Trophoblast cell (in vitro differentiated cells and primary cell): ENCODE measurements at places on chromosomes 16 and 17.
A peak's percentile ranks its signal among the peaks of the same experiment; 100 is the strongest.

GRCh38 chr17:80124351-80124981 lies 22.5 kb downstream of the EIF4A3 start:
- H3K4me3 ChIP-seq, result no peak overlapping the region
- peaks cover 19% of the 10 kb centered on the region for H3K4me1 ChIP-seq
- H3K27ac ChIP-seq, result no peak overlapping the region
- no peaks in the 10 kb centered on the region for H3K36me3 ChIP-seq

- DNase-seq, result no peak
- no peaks in the 10 kb centered on the region for H3K4me1 ChIP-seq
- H3K4me3 ChIP-seq, result no peak overlapping the region
- H3K27ac ChIP-seq, result no peak overlapping the region
- H3K36me3 ChIP-seq, result no peaks in the 10 kb centered on the region
- H3K27me3 ChIP-seq, result no peaks in the 10 kb centered on the region
Observed at GRCh38 chr16:80009971-80010659, 409.6 kb upstream of the MAF start.

DNA sequence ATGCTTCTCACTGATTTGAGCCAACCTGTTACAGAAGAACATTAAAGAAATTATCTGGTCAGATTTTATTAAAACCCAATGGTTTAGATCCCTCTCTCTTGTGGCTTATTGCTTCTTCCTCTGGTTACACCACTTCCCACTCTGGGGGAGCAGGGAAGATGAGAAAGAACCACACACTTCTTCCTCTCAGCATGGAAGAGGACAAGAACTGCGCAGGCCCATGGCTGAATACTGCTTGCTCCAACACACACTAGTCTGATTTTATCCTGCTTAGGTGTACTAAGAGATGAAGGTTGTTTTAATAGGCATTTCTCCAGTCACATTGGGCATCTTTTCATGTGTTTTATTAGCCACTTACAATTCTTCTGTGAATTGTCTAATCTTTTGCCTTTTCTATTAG lies 27.6 kb downstream of the MAP3K3 start:
- H3K36me3 ChIP-seq, result peaks cover 6% of the 10 kb centered on the region
- no peaks in the 10 kb centered on the region for H3K27me3 ChIP-seq
- H3K4me3 ChIP-seq, result no peak overlapping the region
- H3K4me1 ChIP-seq, result peaks cover 13% of the 10 kb centered on the region
- no peak for DNase-seq

GRCh38 chr17:302300-302698 lies 50.3 kb downstream of the RPH3AL start:
- no peak overlapping the region for H3K27ac ChIP-seq
- DNase-seq, result no peak
- H3K4me1 ChIP-seq, result no peaks in the 10 kb centered on the region
- H3K27me3 ChIP-seq, result no peaks in the 10 kb centered on the region
- no peak overlapping the region for H3K4me3 ChIP-seq

DNA sequence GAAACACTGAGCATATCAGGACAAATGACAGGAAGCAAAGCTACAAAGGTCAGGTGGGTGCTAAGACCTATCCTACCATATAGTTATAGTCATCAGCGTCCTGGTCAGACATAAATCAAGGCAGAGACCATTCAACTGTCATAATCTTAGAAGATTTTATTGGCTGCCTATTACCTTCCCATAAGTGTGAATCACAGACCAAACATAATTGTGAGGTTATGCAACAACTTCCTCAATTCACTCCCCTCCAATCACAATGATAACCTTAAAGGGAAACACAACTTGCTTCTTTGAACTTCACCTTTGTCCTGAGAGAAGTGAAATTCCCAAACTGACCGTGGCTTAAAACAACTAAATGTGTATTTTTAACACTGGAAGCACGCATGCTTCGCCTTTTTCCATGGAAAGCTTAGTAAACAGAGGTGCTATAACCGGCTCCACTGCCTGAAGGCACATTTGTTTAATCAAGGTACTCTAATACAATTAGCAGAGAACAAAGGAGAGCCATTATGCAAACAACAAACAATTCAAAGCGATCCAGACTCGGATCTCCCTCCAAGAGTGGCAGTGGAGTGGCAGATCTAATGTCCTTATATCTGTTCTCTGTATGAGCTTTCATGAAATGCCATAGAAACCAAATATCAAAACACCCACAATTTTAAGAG lies 84.9 kb downstream of the TMEM114 start:
- DNase-seq, result no peak
- H3K36me3 ChIP-seq, result no peaks in the 10 kb centered on the region
- H3K27me3 ChIP-seq, result no peaks in the 10 kb centered on the region

- peaks cover 18% of the 10 kb centered on the region for H3K27me3 ChIP-seq
- H3K4me1 ChIP-seq, result peaks cover 25% of the 10 kb centered on the region
- no peak overlapping the region for H3K27ac ChIP-seq
- H3K4me3 ChIP-seq, result peak overlapping the region; percentile 74
- no peaks in the 10 kb centered on the region for H3K36me3 ChIP-seq
- no peak for DNase-seq
Observed at GRCh38 chr17:7440834-7441195, 1.5 kb downstream of the FGF11 start.

GRCh38 chr16:8894736-8895334 lies 12.7 kb downstream of the LITAFD start:
- H3K4me3 ChIP-seq, result no peak overlapping the region
- peaks cover 76% of the 10 kb centered on the region for H3K36me3 ChIP-seq
- no peak for DNase-seq
- no peak overlapping the region for H3K27ac ChIP-seq
- no peaks in the 10 kb centered on the region for H3K4me1 ChIP-seq

DNA sequence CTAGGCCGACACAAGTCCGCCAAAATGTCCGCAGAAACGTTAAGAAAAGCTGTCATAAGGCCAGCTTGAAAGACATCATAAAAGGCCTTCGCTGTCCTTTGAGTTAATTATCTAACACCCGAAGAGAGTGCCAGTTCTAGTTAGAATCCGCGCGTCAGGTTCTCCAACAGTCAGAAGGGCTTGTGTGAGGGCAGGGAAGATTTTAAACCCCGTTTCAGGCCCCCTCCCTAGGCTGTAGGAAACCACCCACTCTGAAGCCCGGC lies 729 bp upstream of the CLTC start:
- DNase-seq, result no peak
- H3K36me3 ChIP-seq, result peaks cover 3% of the 10 kb centered on the region

DNA sequence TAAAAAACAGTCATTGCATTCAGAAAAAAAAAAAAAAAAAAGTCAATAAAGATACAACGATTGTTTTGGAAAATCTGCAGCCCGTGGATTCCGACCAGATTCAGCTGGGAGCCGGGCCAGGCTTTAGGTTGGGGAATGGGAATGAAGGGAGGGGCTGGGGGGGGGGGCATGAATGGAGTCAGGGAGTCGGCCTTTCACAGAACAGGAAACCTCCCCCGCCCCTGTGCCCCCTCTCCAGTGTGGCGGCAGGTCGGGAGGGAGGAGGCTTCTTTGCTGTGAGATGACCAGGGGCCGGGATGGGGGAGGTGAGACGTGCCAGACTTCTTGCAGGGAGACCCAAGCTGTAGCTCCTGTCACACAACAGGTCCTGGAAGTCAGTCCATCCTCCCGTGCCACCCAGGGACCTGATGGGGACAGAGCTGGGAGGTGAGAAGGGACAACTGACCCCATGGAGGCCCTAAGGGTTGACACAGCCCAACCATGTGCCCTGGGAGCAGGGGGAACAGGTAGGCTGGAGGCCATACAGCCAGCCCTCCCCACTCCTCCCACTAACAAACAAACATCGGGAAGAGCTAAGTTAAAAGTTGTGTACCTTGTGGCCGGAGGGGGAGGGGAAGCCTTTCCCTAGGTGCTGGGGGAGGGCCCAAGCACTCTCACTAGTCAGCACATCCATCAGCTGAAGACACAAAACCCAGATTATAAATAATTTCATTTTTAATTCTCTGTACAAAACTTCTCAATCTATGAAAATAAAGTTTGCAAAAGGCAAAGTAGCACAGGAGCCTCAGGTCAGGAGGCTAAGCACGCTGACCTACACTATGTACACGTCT lies 25.2 kb downstream of the SREBF1 start:
- H3K36me3 ChIP-seq, result peaks cover 64% of the 10 kb centered on the region
- H3K4me1 ChIP-seq, result peaks cover 29% of the 10 kb centered on the region
- no peaks in the 10 kb centered on the region for H3K27me3 ChIP-seq
- H3K27ac ChIP-seq, result peak overlapping the region; percentile 66

DNA sequence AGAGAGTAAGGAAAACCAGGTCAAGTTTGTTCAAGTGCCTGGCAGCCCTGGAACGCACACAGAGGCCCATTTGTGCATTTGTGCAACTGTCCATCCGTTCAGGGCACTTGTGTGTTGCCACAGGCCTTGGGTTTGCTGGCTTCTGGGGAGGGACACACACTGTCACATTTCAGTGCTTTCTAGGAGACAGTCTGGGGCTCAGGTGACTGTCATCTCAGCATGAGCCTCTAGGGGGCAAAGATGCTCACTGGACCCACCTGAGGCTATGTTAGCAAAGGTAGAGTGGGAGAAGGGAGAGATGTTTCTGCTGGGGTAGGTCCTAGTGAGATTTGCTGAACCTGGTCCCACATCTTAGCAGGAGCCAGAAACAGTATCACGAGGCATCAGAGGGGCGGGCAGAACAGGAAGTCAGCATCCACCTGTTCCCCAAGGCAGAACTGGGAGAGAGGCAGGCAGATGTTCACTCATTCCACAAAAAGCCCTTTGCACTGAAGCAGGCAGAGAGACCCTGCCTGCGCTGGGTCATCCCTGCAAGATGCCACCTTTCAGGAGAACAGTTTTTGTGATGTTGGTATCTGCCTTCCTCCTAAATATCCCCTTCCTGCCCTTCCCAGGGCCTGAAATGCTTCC lies 48.5 kb downstream of the RAI1 start:
- H3K27ac ChIP-seq, result no peak overlapping the region
- no peak overlapping the region for H3K4me3 ChIP-seq
- H3K4me1 ChIP-seq, result peaks cover 13% of the 10 kb centered on the region
- H3K36me3 ChIP-seq, result peaks cover 14% of the 10 kb centered on the region

- no peak for DNase-seq
- H3K4me1 ChIP-seq, result peaks cover 12% of the 10 kb centered on the region
Observed at GRCh38 chr17:11803231-11803969, 193.9 kb downstream of the ZNF18 start.

- H3K4me1 ChIP-seq, result no peaks in the 10 kb centered on the region
- no peak for DNase-seq
- H3K27ac ChIP-seq, result no peak overlapping the region
- no peak overlapping the region for H3K4me3 ChIP-seq
- H3K27me3 ChIP-seq, result no peaks in the 10 kb centered on the region
Observed at GRCh38 chr16:54355251-54355650, 68.7 kb upstream of the IRX3 start.

- H3K4me3 ChIP-seq, result no peak overlapping the region
- H3K4me1 ChIP-seq, result peaks cover 4% of the 10 kb centered on the region
- peak; percentile 87 for DNase-seq
- H3K27ac ChIP-seq, result no peak overlapping the region
Observed at GRCh38 chr16:535446-536405, 8.2 kb downstream of the CAPN15 start.

DNA sequence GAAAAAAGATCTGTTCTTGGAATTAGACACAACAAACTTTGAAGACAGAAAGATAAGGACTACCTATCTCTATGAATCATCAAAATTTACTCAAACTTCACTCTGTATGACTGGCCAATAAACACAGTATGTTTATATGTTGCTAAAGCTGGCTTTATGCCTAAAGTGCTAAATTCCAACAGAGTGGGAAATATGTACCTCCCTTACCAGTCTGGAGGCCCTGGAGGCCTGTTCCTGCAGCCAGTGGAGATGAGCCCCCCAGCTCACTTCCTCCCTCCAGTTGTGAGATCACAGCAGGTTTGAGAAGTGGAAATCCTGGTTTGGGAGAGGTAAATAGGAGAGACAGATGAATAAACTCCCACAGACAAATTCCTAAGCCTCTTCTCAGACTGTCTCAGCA lies 9.0 kb downstream of the ZNF23 start:
- no peaks in the 10 kb centered on the region for H3K4me1 ChIP-seq
- DNase-seq, result peak; percentile 80
- H3K27me3 ChIP-seq, result no peaks in the 10 kb centered on the region
- H3K4me3 ChIP-seq, result no peak overlapping the region
- no peak overlapping the region for H3K27ac ChIP-seq
- peaks cover 14% of the 10 kb centered on the region for H3K36me3 ChIP-seq

DNA sequence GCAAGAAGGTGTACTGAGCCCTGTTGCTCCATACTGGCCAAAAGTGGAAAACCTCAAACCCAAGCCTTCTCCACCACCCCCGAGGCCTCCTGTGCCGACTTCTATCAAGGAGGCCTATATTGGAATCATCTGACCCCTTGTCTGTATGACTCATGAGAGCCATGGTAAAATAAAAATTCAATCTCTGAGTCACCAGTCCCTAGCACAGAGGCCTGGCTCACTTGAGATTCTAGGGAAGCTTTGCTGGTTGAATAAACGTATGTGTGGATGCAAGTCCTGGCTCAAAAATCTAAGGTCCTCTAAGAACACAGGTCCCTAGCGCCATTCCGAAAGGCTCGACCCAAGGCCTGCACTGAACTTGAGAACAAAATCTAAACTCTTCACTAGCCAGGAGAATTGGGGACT lies 15.0 kb downstream of the NSMCE1 start:
- no peaks in the 10 kb centered on the region for H3K27me3 ChIP-seq
- H3K36me3 ChIP-seq, result no peaks in the 10 kb centered on the region
- no peak overlapping the region for H3K27ac ChIP-seq

GRCh38 chr16:4537376-4538343 lies 913 bp downstream of the CDIP1 start:
- no peak overlapping the region for H3K27ac ChIP-seq
- H3K27me3 ChIP-seq, result peaks cover 7% of the 10 kb centered on the region
- peaks cover 5% of the 10 kb centered on the region for H3K4me1 ChIP-seq
- no peak for DNase-seq
- H3K4me3 ChIP-seq, result peak overlapping the region; percentile 84
